ENCODE measurements at places on chromosomes 2 and 18.
A peak's percentile ranks its signal among the peaks of the same experiment; 100 is the strongest.

GRCh38 chr2:213279116-213279620 lies 5.1 kb upstream of the SPAG16 start:
- DNase-seq = no peak

GRCh38 chr18:34223164-34223892 lies 1.4 kb downstream of the NOL4 start:
- no peak for DNase-seq

DNA sequence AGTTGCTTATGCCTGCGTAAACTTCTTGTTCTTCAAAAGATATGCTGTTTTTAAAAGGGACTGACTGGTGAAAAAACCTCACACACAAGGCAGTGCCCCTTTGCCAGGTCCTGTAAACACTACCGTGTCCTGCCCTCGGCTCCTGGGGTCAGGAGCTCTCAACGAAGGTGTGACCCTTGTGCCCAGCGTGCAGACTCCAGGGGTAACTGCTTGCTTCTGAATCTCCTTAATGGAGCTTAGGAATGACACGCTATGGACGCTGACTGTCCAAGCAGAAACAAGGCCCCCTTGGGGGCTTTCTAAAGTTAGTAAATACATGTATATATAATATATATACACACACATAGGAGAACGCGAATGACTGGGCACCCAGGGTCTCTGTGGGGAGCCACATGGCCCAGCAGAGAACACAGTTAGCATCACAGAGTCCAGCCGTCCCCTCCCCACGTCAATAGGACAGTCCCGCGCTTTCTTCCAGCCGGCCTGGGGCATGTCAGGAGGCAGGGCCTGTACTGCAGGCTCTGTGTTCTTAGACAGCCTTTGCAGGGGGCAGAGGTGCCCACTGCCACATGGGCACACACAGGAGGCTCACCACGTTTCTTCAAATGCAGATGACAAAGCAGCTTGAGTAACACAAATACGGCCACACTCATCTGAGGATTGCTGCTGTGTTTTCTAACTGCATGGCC lies 96.1 kb downstream of the HDAC4 start:
- DNase-seq = no peak

GRCh38 chr2:219278655-219279150 lies 463 bp upstream of the DNAJB2 start:
- no peak for DNase-seq

GRCh38 chr2:10518470-10519393 lies 70.6 kb upstream of the ODC1 start:
- no peak for DNase-seq

DNA sequence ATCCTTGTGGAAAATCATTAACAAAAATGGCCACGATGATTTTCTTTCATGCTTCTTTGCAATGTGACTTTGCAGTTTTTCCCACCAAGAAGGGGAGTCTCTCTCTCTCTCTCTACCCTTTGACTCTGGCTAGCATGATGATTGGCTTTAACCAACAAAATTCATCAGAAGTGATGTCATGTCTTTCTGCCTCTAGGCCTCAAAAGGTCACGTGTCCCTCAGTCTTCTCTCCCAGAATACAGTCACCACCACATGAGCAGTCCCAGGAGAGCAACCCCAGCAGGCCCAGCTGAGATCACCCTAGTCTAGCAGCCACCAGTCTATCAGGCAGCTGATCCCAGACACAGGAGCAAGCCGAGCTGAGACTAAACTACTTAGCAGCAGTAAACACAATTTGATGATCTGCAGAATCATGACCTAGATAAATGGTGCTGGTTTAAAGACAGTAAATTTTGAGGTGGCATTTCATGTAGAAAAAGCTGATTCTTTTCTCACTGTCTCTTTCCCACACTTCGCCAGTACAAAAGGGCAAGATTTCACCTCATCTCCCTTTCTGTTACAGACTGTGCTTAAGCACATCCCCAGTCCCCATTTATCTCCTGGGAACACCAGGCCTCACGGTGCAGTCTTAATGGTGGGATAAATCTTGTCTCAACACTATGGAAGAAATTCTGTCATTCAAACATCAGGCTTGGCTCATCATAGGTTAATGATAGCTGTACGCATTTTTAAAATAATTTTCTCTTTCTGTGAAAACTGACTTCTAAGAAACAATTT lies 132.7 kb downstream of the SCG2 start:
- DNase-seq = no peak

- no peak for DNase-seq
Observed at GRCh38 chr2:44195714-44196113, 27.0 kb downstream of the PPM1B start.

DNA sequence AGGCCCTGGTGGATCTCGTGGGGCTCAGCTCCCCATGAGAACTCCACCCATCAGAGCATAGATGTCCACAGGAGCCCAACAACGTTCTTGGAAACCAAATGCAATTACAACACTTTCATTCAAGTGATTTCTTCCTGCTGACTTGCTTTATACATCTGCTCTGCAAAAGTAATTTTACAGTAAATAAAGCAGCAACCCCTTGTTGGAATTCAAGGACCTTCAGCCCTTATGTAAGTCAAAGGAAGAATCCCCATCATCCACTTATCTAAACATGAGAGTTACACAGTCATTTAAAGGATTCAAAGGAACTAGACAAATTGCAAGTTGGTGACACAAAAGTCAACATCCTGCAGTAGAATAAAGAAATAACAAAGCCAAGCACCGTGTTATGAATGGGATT lies 17.1 kb upstream of the ANTXR1 start:
- no peak for DNase-seq

GRCh38 chr2:10700078-10700803 lies 10.5 kb upstream of the NOL10 start:
- DNase-seq = no peak

DNA sequence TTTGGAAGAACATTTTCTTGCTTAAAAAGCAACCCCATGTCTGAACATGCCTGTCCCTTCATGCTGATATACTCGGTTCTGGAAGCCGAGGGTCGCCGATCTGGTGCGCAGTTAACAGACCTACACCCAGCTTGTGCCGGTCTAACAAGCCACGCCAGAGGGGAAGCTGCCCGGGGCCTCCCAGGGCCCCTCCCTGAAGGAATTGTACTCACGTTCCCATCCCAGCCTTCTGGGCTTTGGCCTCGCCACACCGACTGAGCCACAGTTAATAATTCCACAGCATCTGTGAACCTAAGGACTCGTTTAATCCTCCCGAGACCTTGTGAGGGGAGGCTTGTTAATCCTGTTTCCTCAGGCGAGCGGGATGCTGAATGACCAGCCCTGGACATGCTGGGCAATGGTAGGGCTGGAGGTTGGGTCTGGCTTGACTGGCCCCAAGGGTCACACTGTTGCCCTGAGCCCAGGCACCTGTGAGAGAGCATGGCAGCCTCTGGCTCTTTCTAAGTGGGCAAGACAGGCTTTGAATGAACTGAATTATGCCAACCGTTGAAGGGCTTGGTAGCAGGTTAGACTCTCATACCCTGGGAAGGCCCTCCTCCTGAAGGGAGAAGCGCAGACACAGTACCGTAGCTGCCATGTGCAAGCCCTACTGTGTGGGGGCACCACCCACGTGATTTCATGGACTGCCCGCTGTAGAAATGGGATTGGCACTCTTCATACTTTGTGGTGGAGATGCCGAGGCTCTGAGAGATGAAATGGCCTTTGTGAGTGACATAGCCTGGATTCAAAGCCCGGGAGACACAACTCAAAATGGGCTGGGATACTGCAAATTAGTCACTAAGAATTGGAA lies 27.9 kb upstream of the ODC1 start:
- DNase-seq = no peak

DNA sequence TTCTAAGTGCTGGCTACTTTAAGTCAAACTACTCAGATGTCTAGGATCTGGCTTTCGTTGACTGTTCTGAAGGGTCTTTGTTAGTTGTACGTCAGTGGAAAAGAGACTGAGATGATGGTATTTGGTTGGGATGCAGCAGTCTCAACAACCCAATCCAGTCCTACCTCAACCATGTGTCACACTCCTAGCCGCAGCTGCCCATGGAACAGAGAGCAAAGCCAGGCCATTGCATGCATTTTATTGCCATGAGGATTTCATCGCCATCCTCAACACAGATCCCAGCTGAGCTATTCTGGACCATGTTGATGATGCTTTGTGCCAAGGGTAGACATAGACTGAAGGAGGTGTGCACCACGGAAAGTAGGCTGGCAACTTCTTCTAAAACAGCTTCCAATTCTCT lies 97.3 kb upstream of the STK39 start:
- no peak for DNase-seq

- DNase-seq = no peak
Observed at GRCh38 chr2:10005461-10006235, 37.7 kb upstream of the KLF11 start.

DNA sequence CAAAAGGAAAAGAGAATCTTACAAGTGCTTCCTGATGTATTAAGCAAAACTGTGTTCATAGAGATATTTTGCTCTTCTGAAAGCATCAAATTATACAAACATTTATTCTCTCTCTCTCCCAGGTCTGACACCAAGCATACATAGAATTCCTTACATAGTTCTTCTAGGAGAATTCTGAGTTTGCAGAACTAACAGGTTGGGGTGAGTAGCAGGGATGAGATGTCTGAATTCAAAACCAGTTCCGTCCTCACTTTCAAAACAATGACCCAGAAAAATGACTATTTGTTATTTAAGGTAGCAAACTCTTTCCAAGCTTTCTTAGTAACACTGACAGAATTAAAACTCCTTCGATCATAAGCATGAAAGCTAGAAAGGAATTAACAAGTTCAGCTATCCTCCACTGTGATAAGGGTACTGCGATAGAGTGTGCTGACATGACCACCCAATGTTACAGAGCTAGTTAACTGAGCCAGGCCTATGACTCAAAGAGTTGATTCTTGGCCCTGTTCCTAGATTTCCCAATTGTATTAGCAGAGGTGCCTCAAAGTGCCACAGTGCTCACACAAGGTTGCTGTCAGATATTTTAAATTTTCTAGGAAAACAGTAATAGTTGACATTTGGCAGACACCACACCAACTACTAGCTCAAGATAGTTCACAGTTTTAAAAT lies 85.8 kb upstream of the SETBP1 start:
- no peak for DNase-seq

DNA sequence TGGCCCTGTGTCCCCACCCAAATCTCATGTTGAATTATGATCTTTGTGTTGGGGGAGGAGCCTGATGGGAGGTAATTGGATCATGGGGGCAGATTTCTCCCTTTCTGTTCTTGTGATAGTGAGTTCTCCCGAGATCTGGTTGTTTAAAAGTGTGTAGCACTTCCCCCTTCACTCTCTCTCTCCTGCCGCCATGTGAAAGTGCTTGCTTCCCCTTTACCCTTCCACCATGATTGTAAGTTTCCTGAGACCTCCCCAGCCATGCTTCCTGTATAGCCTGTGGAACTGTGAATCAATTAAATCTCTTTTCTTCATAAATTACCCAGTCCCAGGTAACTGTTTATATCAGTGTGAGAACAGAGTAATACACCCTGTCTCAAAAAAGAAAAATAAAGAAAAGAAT lies 25.5 kb downstream of the LRRFIP1 start:
- DNase-seq = no peak

DNA sequence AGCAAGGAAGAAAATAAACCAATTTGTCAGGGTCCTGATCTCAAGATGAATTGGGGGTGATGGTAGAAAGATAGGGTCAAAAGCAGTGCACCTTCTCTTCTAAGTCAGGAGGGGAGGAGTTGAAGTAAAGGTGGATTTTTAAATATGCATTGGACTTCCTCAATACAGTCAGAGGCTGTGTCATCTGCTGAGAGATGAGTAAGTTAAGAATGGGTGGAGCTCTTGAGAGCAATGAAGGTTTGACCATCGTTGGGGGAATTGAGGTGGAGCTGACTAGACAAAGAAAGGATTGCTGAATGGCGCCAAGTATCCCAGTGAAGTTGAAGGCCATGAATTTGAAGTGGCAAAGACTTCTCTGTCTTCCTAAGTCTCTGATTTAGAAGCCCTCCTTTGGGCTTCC lies 18.4 kb upstream of the CPO start:
- DNase-seq = no peak

GRCh38 chr2:176251928-176252327 lies 17.3 kb upstream of the MTX2 start:
- DNase-seq = no peak

DNA sequence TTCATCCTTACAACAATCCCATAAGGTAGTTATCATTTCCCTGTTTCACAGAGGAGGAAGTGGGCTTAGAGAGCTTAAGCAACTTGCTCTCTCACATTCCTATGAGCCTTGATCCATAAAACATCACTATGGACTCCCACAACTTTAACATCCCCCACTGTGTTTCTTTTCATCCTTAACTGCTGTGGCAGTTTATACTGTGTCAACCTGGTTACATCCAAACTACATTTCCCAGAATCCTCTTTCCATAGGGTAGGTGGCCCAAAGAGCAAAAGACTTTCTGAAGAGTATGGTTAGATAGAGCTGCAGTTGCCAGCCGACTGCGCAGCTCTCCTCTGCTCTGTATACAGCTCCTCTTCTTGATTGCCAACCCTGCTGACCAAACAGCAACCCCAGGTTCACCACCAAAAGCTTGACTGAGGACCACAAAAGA lies 22.5 kb downstream of the MAP3K2 start:
- no peak for DNase-seq

DNA sequence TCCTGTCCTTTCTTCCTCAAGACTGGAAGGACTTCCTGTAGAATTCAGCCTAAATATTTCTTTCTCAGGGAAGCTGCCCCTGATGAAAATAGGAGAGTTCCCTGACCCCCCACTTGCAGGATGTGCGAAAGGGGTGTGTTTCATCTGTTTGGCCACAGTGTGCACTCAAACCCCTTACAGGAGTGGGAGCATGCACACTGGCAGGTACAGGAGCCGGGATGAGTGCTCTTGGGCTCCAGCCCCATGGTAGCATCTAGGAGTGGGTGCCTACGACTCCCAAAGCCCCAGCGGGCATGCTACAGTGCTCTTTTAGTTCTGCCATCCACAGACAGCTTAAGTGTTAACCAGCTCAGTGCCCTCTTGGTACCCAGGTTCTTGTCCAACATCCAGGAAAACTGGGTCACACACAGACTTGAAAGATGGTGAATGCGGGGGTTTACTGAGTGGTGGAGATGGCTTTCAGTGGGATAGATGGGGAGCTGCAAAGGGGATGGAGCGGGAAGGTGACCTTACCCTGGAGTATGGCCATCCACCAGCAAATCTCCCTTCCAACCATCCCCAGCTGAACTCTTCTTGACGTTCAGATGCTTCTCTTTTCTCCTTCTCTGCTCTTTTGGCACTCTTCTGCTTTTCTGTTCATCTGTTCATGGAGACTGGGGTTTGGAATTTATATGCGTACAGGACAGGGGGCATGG lies 295.0 kb upstream of the NCKAP5 start:
- DNase-seq = no peak

DNA sequence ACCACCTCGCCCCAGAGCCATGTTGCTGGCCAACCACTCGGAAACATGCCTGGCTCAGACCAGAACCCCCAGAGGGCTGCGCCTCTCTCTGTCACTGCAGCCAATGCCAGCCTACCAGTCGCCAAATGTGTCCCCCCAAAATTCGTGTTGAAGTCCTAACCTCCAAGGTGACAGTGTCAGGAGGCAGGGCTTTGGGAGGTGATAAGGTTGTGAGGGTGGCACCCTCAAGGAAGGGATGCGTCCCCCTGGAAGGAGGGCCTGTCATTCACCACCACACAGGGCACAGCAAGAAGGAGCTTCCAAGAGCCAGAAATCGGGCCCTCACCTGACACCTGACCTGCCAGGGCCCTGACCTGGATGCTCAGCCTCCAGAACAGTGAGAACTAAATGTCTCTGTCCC lies 291.9 kb upstream of the SALL3 start:
- no peak for DNase-seq

- DNase-seq = peak; percentile 6
Observed at GRCh38 chr2:147082850-147083522, 761.8 kb upstream of the ACVR2A start.

- DNase-seq = no peak
Observed at GRCh38 chr2:241081190-241081642, 20.9 kb downstream of the MTERF4 start.

GRCh38 chr18:48270929-48271328 lies 138.3 kb downstream of the ZBTB7C start:
- no peak for DNase-seq
